Muscle of back (tissue), 13 donors: ENCODE measurements at places on chromosomes 12 and 14. TPM values are rescaled to one million over a fixed set of nuclear protein-coding genes. Genes with fewer than 3 reads are reported as not detected.

Gene DPPA3
- not detected for polyA plus RNA-seq

Gene SERPINA5
- polyA plus RNA-seq = 0.09 TPM

Gene DNAL1
- polyA plus RNA-seq = 9.3 TPM

Gene PAH
- not detected for polyA plus RNA-seq

Gene TESPA1
- 1.4 TPM for polyA plus RNA-seq

Gene KRT81
- not detected for polyA plus RNA-seq

Gene JDP2
- 45.3 TPM for polyA plus RNA-seq

Gene SUDS3
- 36.3 TPM for polyA plus RNA-seq

Gene YAF2
- 23.5 TPM for polyA plus RNA-seq

DNA sequence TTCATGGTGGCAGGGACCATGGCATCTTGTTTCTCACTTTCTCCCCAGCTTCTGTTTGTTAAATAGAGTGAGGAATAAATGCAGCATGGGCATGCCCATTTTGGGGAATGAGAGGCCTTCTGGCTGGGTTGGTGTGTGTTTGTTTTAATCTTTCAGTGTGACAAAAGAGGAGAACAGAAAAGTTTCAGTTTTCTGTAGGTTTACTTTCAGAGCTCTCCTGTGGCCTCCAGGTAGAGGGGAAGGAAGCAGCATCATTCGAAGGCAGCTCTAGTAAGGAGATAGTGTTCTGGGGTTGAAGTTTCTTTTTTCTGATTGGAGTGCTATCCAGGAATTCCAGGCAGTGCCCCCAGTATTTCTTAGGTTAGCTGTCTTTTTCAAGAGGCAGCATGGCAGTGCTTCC is 15.3 kb downstream of the MSRB3 start:
- no peak for DNase-seq

- DNase-seq = no peak
Measured at GRCh38 chr14:94775871-94776210, 5.9 kb upstream of the GSC start.

GRCh38 chr12:3170423-3171194 is 93.4 kb downstream of the TSPAN9 start:
- DNase-seq = no peak

DNA sequence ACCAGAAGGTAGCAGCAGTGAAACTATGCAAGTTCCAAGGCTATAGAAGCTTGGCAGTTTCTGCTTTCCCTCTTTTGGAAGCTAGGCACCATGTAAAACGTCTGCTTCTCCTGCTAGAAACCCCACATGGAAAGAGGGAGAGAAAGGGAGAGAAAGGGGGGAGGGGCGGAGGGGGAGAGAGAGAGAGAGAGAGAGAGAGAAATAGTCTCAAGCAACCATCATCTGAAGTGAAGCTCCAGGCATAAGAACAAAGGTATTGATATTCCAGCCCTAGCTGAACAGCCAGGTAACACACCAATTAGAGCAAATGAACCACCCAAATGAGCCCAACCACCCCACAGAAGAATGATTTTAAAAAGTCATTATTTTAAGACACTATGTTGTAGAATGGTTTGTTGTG is 8.5 kb downstream of the SLC6A15 start:
- DNase-seq = no peak

GRCh38 chr12:131628023-131628740 is 82.7 kb upstream of the SFSWAP start:
- DNase-seq = no peak

DNA sequence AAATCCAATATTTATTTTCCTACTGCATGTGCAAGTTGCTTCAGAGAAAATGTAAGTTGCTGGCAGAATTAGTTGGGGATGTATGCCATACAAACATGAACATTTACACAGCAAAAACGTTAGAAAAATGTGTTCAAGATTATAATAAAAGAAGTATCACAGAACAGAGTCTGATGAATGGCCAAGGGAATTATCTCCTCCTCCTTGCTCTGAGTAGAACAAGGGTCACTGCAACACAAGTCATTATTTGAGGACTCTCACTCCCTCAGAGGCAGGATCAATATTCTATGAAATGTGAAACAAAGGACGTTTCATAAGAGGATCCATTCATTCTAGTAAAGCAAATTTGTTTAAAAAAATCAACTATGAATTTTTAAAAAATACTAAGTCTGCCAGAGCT is 177.8 kb downstream of the PRKD1 start:
- no peak for DNase-seq

DNA sequence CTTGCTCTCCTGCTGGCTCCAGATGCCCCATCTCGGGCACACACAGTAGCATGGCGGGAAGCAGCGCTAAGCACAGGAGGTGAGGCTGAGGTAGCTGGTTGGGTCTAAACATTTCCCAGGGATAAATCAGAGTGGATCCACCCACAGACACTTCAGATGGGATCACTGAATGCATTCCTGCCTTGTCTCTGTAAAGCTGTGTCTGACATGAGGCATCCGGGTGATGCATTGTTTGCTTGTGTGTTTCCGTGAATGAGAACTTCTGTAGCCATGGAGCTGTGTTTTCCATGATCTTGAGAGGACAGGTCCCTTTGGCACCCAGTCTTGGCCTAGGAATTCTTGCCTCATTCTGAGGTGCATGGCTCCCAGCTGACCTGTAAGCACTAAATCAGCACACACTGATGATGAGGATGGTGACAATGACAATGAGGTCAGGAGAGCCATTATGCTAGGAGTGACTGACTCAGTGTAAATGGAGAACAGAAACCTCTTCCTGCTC is 6.7 kb upstream of the KRT75 start:
- no peak for DNase-seq

DNA sequence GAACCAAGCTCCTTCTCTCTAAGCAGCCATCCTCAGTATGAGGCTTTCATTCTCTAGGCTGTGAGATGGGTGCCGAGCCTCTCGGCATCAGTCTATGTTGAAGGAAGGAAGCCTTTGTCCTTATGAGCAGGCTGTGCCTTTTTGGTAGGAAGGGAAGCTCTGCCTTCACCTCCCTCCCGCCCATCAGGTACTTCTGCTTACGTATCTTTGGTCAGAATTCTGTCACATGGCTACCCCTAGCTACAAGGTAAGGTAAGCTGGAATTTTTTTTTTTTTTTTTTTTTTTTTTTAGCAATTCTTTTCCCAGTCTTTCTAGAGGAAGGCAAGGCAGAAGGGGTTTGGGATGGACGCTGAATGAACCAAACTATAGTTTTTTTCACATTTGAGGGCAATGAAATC is 16.9 kb downstream of the BATF start:
- DNase-seq = no peak

DNA sequence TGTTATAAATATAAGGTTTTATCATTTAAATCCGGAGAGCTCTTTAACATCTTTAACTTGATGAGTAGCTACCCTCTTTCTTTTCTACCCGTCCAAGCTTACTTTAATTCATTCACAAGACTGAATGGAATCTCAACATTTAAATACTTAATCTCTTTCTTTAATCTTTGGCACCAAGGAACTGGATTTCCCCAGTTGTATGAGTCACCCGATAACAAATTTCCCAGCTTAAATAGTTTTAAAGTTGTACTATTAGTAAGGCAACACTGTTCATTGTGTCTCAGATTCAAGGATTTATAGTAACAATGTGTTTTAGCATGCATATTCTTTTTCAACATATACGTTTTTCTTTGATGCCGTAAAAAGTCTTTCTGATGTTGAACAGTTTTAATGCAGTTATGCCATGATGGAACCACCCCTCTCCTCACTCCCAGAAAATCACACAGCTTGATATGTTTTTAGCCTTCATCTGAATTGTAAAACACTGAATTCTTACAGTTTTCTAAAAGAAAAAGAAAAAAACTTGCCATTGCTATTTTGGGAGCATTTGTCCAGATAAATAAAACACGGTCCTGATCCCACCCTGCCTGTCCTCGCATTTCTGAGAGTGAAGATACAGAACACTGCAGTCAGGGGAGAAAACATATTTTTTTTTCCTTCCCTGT is 16.0 kb upstream of the LRP6 start:
- DNase-seq = no peak

DNA sequence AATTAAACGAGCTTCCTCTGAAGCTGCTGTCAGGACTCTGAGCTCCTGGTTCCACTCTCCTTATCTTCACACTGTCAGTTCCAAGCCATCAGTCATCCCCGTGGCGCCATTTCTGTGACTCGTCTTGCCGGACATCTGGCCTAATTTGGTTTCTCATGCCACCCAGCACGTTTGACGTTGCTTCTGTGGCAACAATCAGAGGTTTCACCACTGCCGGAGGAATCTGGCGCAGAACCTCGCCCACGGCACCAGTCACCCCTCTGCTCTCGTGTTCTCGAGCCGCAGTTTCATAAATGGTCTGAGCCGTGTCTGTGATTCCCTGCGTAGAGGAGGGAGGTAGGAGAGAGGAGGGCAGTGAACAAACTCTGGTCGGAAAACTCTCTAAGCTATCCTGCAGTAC is 29.7 kb downstream of the BDKRB1 start:
- no peak for DNase-seq

GRCh38 chr12:106073179-106073578 is 65.6 kb downstream of the NUAK1 start:
- no peak for DNase-seq

DNA sequence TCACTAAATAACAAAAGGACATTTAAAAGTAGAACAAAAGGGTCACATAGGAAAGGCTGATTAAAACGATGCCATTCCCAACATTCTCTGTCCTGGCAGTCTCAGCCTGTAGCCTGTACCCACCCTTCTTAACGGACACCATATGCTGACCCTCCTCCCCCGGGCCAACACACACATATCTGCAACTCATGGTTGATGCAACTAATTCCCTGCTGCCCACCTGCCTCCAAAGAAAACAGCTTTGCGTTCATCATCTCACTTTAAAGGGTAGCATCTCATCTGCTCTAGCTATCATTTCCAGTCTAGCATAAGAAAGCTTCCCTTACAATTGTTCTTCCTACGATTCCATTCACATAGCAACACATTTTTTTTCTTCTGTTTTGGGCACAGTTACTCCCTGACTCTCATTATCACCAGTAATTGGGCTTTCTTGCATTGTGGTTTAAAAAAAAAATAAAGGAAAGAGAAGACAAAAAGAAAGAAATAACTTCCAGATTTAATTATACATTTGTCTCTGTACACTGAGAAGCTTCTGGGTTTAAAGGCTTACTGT is 92.9 kb downstream of the KCNC2 start:
- no peak for DNase-seq

- DNase-seq = no peak
Measured at GRCh38 chr14:56709201-56709600, 101.1 kb downstream of the OTX2 start.

DNA sequence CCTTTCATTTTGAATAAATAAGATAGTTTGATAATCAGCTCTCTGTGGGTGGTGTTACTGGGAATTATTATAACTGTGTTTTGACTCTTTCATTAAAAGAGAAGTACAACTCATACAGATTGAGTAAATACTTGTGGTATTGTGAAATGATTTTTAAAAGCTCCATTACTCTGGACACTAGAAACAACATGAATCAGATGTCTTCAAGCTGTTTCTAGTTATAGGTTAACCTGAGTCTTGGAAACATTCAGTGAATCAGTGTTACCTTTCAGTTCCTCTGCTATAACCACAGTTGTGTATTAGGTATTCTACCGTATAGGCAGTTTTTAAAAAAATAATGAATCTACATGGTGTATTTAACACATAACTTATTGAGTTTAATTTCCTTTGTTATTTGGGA is 128.4 kb upstream of the SSTR1 start:
- DNase-seq = no peak

DNA sequence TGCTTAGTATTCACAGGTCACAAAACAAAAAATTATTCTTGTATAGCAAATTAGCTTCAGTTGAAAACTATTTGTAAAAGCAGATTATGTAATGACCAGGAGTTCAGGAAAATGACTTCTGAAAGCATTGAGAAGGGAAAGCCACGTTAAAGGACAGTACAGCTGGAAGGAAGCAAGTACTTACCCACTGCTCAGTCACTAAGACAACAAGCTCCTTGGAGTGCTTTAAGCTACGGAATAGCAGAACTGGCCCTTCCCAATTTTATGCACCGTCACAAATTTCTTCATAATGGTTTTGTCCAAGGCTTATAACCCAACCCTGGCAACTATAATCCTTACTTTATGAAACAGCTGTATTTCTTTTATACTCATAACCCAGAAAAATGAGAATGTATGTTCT is 13.0 kb upstream of the SNAPC1 start:
- DNase-seq = no peak

DNA sequence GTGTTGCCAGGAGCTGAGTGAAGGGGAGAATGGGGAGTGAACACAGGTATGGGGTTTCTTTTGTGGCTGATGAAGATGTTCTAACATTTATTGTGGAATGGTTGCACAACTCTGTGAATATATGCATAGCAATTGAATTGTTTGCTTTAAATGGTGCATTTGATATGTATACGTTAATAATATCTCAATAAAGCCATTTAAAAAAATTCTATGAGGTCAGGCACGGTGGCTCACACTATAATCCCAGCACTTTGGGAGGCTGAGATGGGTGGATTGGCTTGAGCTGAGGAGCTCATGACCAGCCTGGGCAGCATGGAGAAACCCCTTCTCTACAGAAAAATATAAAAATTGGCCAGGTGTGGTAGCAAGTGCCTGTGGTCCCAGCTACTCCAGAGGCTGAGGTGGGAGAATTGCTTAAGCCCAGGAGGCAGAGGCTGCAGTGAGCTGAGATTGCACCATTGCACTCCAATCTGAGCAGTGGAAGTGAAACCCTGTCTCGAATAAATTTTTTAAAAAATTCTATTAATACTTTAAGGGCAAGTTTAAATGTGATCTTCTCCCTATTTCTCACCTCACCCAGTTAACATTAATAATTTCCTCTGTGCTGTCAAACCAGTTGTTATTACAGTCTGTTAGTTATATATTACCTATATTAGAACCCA is 65.3 kb downstream of the DENND5B start:
- DNase-seq = no peak

GRCh38 chr14:33851366-33851765 is 99.5 kb downstream of the EGLN3 start:
- no peak for DNase-seq

DNA sequence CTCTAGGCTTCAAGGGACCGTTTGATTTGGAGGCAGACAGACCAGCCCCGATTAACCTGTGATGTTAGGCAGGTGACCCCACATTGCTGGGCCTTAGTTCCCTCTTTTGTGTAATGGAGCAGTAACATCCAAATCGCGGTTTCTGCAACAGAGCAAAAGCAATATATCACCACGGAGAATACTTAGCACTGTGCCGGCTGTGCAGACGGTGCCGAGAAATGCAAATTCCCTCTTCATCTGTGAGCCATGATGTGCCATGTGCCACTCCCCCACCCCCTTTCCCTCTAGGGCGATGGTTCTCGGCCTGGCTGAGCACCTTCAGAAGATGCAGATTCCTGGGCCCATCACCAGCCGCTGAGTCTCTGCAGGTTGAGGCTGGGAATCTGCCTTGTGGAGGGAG is 10.9 kb downstream of the BCL7A start:
- DNase-seq = no peak
